ENCODE measurements at places on chromosomes 7 and 10.

GRCh38 chr7:113770146-113770738, 148.6 kb downstream of the PPP1R3A start:
- no peak for DNase-seq

DNA sequence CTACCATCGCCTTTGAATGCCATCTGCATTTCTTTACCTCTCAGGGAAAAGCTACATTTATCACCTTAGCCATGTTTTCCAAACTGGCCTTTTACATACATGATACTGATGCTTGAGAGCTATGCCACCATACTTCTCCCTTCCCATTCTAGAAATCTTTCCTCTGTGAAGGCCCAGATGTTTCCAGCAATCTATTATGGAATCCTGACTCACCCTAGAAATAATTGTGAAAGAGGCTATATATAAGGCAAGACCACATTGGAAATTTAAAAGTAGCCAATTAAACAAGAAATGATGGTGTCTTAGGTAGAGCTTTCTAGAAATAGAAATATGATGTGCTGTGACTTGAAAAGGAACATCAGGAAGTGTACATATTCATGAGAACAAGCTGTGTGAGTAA, 389.7 kb downstream of the INHBA start:
- DNase-seq: no peak

DNA sequence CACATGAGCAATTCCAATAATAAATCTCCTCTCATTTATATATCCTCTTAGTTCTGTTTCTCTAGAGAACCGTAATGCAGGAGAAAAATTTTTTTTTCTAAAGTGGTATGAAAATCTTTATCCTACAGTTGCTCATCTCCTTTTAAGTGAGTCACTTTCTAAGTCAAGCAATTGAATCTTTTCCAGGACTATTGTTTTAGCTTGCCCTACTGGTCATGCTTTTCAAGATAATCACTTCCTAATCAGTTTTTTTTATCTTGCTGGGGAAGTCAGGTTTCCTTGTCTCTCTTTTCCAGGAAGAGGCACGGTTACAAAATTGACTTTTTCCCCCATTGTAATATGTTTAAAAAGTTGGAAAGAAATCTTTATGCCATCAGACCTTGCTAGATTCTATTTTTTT, 44.0 kb downstream of the INPP5F start:
- DNase-seq: no peak

DNA sequence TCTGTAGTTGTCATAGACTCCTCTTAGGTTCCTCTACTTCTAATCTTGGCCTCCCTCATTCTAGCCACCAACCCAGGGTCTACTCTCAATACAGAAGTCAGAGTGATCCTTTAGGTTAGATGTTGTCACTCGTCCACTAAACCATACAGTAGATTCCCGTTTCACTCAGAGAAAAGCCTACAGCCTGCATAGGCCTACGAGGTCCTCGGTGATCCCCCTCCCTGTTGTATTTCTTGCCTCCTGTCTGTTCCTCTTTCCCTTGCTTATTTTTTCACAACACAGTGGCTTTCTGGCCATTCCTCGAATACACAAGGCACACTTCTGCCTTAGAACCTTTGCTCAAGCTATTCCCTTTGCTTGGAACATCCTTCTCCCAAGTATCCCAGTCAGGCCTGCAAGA, 183.0 kb upstream of the PRSS1 start:
- DNase-seq: no peak

GRCh38 chr10:31262672-31263071, 56.3 kb upstream of the ZEB1 start:
- no peak for DNase-seq

Measured in activated CD4-positive, alpha-beta T cell treated with anti-CD3 and anti-CD28 coated beads, Interleukin-2, amount 50 U/mL, for 4 hours (primary cell).